Tongue (tissue), 3 donors: ENCODE measurements at places on chromosomes 4 and X. TPM values are rescaled to one million over a fixed set of nuclear protein-coding genes. Genes with fewer than 3 reads are reported as not detected.
A peak's percentile ranks its signal among the peaks of the same experiment; 100 is the strongest.

DNA sequence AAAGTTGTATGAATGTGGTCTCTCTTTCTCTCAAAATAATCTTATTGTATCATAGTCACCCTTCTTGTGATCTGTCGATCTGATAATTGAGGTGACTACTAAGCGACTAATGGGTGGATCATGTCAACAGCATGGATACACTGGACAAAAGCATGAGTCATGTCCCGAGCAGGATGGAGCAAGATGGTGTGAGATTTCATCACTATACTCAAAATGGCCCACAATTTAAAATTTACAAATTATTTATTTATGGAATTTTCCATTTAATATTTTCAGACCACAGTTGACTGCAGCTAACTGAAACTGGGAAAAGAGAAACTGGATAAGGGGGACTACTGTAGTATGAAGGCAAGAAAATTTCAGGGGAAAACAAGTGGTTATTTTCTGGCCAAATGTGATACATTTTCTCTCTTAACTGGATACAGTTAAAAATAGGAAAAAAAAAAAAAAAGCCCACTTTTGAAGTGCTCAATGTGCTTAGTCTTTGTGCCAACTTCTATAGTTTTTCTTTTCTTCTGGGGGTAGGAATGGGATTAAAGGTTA, 25.3 kb downstream of the FAM241A start:
- no peak for DNase-seq

DNA sequence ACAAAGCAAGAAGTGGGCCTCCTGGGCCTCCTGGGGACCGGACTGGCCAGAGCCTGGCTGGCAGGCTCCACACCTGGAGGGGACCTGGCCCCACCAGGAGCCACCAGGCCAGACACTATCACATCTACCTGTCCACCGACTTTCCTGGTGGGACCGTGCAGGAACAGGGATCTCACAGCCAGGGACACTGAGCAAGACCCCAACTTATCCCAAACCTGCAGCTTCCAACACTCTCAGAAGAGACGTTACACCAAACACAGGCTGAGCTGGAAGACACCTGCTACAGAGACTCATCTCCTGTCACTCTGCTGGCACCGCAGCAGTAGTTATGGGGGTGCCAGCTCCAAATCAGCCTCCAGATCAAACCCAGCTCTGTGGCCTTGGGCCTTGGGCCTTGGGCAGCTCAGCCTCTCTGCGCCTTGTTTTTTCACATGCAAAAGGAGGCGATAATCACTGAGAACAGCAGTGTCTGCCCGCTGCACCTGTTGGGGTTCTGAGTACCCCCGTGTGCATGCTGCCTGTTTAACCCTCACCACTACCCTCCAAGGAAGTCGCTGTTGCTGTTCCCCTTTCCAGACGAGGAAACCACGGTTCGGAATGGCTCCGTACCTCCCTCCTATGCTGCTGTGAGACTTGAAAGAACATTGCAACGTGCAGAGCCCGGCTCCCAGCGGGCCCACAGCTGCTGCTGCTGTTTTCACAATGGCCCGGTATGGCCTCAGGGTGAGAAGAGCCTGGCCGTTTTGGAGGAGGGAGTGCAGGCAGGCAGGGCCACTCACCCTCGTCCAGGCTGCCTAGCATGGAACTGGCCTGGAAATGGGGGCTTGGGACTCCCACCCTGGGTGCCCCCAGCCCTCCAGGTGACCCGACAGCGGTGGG, 69.6 kb downstream of the ADRA2C start:
- DNase-seq: peak; percentile 45

Gene PPP1R2C
- not detected for total RNA-seq

Gene CTAG1A
- total RNA-seq: not detected

GRCh38 chr4:16237715-16238114, 11.4 kb upstream of the TAPT1 start:
- DNase-seq: no peak

- DNase-seq: peak; percentile 3
These were observed 20.9 kb downstream of the HMGB3 start for GRCh38 chrX:151004085-151004484.

GRCh38 chr4:147596981-147597380, 20.2 kb upstream of the TMEM184C start:
- DNase-seq: no peak

Gene CYLC1
- total RNA-seq: not detected

GRCh38 chr4:2085496-2085901, 26.4 kb downstream of the NAT8L start:
- DNase-seq: no peak

DNA sequence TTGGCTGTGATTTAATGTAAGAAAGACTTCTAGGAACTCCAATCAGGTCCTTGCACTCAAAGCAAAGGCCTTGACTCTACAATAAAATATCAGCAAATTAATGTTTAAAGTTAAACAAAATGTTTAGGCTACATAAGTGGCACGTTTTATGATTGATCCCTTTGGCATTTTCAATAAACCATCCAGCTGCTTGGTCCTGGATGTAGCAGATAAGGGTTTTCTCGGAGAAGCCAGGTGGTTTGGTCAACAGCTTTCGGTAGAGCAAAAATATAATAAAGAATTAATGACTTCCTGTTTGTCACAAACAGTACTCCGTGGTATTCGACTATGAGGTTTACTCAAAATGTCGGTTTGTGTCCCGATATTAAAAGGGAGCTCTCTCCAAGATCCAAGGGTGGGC, 95.8 kb downstream of the GEMIN8 start:
- DNase-seq: no peak

Gene RS1
- not detected for total RNA-seq

Gene PLP1
- total RNA-seq: 84.1 TPM

DNA sequence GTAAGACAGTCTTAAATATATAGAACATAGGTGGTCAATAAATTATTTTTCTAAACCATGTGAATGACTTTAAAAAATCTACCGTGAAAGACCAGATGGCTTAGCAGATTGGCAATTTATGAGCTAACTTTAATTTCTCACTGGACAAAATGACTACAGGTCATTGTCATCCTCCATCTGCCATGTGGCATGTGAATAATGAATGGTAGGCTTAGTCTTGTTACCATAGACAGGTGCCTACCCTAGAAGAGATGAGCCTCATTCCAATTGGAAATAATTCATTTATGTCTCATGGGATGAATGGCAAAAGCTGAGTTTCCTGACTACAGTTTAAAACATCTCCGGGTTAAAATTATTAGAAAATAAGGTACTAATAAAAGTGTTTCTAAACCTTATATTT, 1043.3 kb downstream of the FAT4 start:
- DNase-seq: no peak

- DNase-seq: peak; percentile 80
These were observed 122.9 kb downstream of the PPA2 start for GRCh38 chr4:105350859-105351490.

- DNase-seq: no peak
These were observed 8.7 kb downstream of the GAB1 start for GRCh38 chr4:143345356-143345755.

GRCh38 chrX:53324803-53325202, 43.4 kb upstream of the IQSEC2 start:
- DNase-seq: no peak
